ENCODE measurements at places on chromosomes 1 and 21.

- no peak for DNase-seq
Measured at GRCh38 chr1:99849413-99849743, 783 bp upstream of the AGL start.

DNA sequence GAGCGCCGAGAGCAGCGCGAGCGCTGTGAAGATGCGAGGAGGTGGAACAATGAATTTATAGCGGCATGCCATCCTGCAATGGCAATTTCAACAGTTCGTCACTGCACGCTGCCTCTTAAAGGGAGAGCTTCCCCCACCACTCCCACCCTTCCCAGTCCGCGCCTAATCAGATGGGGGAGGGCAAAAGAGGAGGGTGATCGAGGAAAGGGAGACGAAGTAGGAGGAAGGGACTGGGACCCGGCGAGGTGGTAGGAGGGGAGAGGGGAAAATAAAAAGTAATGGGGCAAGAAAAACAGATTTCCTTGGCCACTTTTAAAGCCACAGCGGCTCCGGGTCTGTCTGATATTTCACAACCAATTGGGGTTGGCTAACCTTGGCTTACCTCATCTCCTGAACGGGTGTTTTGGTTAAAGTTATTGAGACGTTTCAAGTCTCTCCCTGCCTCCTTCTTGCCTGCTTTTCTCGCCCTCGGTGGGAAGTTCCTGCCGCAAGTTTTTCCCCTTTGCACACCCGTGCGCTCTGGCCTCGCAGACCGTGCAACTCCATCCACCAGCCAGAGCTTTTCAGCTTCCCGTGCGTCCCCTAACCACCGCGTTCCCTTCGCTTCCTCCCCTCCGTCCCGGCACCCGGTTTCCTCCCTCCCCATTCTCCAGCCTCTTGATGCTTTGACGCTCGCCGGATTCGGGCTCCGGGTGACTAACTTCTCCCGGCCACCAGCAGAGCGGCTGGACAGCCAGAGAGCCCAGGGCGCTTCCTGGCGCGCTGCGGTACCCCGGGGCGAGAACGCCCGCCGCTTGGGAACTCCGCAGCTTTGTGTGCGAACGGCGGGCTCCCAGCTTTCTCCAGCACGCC, at the start of gene ADAMTS5:
ADAMTS5 (minus strand) TSS at position 27 of the 852 bp plus-strand sequence. CDS start 697 bp downstream, outside the sequence.
- no peak for DNase-seq

- DNase-seq: no peak
Measured at GRCh38 chr1:221858818-221859611, 117.1 kb upstream of the DUSP10 start.

- DNase-seq: no peak
Measured at GRCh38 chr1:32782086-32782485, 35.1 kb downstream of the YARS1 start.

DNA sequence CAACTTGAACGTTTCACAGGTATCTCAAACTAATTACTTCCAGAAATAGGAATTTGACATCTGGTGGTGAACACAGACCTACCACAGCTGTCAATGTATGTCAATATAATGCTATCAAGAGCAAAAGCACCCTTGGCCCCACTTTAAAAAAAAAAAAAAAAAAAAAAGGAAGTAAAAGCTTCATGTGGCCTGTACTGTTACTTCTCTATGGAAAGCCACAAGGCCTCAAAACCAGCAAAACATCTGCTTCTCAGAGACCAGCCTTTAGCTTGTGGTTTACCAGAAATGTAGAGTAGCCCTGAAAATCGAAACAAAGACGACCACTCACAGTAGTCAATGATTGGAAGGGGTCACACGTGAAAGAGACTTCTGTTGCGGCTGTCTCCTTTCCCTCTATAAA, 109.6 kb downstream of the SLC45A1 start:
- no peak for DNase-seq

DNA sequence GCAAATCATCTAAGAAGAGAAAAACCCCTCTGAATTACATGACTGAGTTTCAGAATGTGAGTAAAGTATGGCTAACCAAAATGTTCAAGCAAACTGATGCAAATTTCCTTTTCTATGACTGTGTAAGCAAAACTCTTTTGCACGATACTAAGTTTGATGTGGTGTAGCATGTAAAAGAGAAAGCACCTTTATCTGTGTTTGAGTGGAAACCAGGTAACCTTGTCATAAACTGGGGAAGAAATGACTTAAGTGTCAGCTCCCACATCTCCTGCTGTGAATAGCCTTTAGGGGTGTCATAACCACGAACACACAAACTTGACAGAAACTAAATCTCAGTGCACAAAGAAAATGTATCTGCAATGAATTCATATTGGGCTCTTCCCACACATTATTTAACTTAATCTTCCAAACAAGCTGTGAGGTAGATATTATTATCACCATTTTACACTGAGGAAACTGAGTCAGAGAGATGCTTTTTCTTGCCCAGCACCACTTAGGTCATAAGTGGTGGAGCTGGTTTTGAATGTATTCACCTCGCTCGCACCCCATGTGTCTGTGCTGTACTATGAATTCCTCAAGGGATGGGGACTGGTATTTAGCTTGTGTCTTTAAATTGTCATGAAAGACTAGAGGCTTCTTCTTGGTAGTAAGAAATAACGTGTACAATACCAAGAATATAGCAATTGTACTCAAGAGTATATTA, 32.9 kb upstream of the IL12RB2 start:
- no peak for DNase-seq

GRCh38 chr1:158180741-158181576, at the start of gene CD1D:
CD1D (plus strand) TSS chr1:158180895; CDS start chr1:158181102, 207 bp downstream.
- peak; percentile 16 for DNase-seq

DNA sequence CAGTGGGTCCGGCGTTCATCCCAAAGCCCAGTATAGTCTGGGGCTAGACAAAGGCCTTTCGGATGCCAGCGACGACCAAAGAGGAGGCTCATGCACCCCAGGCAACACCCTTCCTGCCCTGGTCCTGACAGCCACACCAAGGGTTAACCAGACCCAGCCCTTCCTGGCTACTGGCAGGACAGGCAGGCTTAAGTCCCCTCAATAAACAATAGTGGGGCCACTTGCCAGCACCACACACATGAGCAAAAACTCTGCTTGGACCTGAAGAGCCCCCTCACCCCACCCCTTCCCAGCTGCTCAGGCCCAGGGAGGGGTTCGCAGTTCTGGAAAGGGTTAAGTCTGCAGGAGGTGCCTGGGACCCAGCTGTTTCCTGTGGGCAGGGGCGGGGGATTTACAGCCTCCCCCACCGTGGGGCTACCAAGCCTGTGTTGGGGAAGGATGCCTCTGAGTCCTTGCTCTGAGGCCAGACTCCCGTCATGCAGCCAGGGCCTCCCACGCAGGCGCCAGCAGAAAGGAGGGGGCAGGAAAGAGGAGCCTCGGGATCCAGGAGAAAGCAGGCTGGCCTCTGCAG, 18.2 kb downstream of the PHLDA3 start:
- DNase-seq: no peak

DNA sequence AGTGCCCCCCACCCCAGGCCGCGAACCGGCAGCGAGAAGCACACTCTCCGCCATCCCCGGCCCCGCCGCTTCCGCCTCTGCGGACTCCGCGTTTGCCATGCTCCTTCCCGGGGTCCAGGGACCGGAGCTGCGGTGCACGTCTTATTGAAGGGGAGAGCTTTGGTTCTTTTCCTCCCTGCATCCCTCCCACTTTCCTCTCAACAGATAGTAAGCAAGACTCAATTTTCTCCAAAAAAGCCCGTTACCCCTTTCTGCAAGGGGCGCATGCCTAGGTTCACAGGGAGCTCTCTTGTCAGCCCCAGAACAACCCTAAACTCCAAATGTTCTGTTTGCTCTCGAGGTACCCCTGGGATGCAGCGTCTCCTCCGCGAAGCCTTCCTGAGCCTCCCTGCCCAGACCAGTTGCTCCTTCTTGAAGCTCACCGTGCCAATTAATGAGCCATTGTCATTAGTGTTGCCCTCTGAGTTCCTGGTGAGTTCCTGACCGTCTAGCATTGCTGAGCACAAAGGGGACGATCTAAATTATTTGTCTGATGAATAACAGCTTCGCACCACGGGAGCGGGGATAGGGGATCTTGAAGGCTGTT, 8.1 kb downstream of the FOXD3 start:
- no peak for DNase-seq

Data from GM19239 (cell line).